Calu3 (cell line): ENCODE measurements at places on chromosomes 5 and 9.

DNA sequence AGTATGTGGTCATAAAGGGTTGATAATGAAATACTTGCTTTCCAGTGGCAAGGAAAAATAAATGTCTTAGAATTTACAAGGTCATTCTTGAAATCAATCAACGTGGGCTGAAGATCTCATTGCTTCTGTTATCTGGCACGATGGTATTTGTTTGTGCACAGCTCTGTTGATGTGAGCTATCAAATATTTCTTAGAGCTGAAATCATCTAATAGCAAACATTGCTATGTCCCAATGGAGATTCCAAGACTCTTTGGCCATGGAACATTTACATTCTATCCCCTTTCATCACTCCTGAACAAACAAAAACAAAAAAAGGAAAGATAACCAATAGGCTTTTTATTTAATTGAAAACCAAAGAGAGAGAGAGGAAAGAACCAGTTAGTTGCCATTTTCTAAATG lies 111.5 kb upstream of the CCDC152 start:
- DNase-seq: no peak

GRCh38 chr5:159135896-159136531 lies 36.3 kb upstream of the EBF1 start:
- DNase-seq: no peak

GRCh38 chr5:139386050-139386438 lies 2.9 kb upstream of the SLC23A1 start:
- DNase-seq: no peak

- DNase-seq: no peak
These were observed 260.0 kb downstream of the AUH start for GRCh38 chr9:91101611-91102168.

GRCh38 chr9:4223312-4223833 lies 76.5 kb downstream of the GLIS3 start:
- no peak for DNase-seq

- DNase-seq: no peak
These were observed 4.0 kb downstream of the TRAF1 start for GRCh38 chr9:120922404-120923195.

DNA sequence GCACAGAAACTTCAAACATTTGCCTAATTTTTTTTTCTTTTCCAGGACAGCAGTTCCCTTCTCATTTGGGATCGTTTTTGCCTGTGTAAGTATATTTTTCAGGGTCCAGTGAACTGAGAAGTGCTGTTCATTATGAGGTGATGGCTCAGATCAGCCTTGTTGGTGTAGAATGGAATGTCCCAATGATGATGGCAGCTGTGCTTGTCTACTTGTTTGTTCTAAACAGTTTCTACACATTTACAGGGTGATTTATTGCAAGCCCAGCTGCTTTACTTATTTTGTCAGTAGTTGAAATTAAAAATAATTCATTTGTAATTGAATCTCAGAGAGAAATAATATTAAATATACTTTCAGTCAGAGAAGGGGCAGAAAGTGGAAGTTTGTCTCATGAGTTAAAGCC lies 337.6 kb upstream of the SEMA6A start:
- no peak for DNase-seq

GRCh38 chr9:107792596-107792995 lies 303.0 kb upstream of the KLF4 start:
- no peak for DNase-seq

- no peak for DNase-seq
These were observed 102.6 kb downstream of the PDZD2 start for GRCh38 chr5:31741496-31741895.

DNA sequence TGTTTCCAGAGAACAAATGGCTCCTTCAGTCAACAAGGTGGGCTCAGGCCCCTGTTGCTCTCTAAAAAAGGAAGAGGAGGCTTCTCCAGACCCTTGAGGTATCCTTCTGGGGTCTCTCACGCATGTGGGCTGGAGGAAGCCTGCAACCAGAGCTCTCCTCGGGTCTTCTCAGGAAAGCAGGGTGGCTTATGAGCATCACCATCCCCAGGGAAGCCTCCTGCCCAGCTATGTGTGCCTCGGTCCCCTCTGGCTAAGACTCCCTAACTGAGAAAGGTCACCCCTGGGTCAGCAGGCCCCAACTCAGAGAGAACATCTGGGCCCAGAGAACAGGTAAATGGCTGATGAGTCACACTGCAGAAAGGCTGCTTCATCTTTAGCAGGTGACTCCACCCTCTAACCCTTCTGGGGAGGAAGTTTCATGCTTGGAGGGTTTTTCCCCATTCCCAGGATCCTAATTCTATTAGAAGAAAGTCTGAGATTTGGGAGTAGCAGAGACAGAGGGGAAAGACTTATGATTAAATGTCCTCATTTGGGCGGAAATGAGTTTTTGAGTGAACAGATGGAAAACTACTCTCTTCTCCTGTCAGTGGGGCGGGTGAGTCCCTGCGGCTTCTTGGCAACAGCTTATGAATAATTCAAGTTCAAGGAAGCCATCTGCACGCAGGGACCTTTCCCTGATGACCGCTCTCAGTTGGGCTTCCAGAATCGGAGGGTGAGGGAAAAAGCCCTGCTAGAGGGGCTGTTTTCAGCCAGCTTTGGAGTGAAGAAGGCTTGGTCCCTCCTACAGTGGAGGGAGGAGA lies 41.9 kb downstream of the TGFBI start:
- DNase-seq: peak; percentile 28

DNA sequence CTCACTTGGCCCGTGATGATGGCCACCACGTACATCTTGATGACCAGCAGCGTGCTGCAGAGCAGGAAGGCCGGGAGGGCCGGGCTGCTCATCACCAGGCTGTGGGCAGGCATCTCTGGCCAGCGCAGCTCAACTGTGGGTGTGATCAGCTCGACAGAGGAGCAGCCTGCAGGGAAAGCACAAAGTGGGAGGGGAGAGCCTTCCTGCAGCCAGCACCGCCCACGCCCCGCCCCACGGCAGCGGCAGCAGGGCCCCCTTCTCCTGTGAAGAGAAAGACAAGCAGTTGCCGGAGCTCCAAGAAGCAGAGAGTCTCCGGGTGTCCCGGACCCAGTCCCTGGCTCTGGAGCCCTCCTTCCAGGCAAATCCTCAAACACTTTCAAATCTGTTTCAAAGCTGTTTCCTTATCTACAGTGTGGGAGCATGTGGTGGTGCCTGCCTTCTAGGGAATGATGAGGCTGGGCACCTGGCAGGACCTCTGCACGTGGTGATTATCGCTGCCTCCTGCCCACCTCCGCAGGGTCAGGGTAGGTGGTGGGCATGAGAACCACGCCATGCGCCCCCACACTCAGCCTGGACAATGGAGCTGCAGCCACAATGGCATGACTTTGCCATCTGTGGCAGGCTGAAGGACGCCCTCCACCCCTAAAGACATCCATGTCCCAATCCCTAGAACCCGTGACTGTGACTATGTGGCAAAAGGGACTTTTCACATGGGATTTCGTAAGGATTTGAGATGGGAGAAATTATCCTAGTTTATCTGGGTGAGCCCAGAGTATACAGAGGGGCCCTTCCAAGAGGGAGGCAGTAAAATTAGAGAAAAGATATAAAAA lies at the start of gene PTGES:
PTGES (minus strand) TSS at position 143 of the 830 bp plus-strand sequence; CDS start at position 113, 30 bp downstream.
- peak; percentile 69 for DNase-seq

GRCh38 chr9:76044266-76044819 lies 153.9 kb downstream of the PCSK5 start:
- DNase-seq: no peak

DNA sequence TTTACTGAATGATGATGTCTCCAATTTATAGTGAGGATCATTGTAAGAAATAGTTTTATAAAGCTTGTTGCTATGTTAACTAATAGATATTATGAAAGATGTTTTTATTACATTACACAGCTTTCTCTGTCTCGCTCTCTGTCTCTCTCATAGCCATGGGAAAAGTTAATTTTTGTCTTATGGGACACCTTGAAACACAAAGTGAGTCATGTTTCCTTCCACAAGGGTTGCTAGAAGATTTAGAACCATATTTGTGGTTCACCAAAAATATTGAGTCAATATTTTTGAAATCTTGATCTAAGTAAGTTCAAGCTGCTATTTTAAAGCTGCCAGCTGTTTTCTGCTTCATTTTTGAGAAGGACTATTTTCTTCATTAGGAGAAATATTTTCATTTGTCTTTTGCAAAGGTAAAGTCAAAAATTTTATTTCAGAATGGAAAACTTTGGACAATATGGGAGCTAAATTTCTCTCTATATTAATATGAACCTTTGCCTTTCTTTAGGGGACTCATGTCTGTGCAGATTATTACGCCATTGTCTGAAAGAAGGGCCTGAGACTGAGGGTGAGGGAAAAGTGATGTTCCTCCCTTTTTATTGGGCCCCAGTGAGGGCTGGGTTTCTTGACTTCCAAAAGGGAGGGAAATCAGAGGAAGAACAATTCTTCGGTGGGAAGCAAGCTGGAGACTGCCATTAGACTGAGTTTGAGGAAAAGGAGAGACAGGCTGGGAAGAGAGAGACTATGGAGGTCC lies 87.9 kb upstream of the SLC24A2 start:
- no peak for DNase-seq

DNA sequence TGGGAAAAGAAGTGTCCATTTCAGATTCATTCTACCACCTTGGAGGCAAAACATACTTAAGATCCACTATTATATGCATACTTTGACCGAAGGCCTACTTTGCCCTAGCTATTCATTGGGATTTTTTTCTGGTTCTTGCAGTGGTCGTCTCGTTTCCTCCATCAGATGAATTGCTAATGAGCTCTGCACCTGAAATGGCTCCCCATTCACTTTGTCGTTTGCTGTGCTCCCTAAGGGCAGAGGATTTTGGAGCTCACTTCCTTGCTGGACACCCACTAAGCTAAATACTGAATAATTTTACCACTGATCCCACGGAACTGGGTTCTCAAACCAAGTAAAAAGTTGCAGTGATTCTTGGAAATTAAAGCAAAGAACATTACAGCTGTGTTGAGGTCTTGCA lies 1.9 kb downstream of the KDM3B start:
- DNase-seq: no peak

- no peak for DNase-seq
These were observed 41.6 kb upstream of the FST start for GRCh38 chr5:53438486-53439472.

DNA sequence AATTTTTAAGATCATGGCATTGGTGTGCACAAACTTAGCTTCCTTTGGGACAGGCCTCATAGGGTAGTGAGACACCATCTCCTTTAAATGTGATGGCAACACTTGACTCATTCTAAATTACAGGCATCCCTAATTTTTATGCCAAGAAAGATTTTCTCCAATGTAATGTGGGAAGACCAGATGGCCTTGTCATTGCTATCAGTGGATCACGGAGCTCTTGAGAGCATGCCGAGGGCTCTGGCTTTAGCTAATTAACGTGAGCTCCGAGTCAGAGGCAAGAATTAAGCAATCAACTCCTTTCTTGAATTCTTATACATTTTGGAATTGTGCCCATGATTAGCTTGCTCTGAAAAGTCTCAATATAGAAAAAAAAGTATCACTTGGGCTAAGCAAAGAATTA lies 215.8 kb downstream of the LRRC70 start:
- no peak for DNase-seq

GRCh38 chr5:60487885-60488442 lies 212.0 kb downstream of the DEPDC1B start:
- DNase-seq: peak; percentile 37

DNA sequence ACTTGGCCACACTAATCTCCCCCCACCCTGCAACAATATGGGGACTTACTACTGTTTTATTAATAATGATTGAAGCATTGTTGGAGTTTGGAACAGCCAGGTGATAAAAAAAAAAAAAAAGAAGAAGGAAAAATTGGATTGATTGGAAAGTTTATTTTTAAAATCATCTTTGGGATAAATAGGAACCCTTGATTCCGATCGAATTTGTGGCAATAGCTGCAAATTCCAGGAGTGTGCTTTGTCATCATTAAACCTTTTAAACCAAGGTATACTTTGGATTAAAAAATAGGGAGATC lies 907 bp upstream of the NR2F1 start:
- no peak for DNase-seq

DNA sequence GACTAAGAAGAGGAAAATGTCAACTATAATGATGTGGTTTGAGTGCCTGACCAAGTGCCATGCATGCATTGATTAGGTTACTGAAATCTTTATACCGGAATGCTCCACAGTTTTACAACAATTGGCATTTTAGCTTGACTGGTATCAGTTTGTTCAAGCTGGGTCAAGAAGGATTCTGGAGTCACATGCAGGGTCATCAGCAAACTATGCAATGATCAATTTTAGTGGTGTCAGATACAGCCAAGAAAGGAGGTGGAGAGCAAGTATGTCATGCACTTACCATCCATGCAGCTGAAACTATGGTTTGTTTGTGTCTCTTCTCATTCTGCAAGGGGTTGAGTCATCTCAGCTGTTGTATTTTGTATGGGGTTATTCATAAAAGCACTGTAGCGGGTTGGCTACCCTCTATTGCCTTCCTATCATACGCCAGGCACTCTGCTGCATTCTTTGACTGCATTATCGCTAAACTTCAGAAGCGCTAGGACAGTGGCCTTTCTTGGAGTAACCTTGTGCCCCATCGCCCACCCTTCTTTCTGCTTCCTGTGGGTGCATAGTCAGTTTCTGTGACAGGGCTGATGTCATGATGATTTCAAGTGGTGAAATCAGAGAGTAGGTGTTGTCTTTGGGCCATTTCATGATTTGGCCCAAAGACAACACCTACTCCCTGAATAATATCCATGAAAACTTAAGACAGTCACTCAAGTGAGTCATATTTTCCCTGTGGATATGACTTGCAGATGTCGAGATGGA lies 145.4 kb downstream of the MTX3 start:
- DNase-seq: no peak

GRCh38 chr9:83304686-83305085 lies 233.5 kb downstream of the FRMD3 start:
- DNase-seq: no peak

DNA sequence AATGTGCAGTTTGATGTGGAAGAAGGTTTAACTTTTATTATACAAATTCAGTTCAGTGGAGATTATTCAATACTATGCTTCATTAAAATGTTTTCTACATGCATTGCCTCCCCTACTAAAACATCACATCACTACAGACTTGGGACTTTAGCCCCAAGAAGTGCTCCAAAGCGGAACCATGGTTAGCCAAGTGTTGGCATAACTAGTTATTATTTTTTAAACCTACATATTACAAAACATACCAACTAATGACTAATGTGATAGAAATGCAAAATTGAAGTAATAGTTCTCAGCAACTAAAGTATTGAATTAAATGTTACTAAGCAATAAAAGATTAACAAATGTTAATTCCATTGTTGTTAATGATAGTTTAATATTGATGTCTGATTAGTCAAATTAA lies 74.5 kb downstream of the XRCC4 start:
- DNase-seq: no peak

- no peak for DNase-seq
These were observed 68.4 kb downstream of the GAPVD1 start for GRCh38 chr9:125329978-125330377.

GRCh38 chr9:98016137-98016680 lies 33.1 kb downstream of the ANP32B start:
- no peak for DNase-seq

DNA sequence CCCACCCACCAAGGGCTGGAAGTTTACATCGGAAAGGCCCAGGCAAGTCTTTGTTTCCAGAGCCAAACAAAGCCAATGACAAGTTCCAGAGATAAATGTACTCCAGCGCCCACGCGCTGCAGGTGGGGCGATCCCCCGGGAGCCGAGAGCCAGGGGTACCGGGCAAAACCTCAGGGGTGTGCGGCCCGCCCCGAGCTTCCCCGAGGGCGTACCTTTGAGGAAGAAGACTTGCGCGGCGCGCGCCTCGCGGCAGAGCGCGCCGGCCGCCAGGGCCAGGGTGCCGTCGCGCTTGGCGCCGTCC lies 671 bp downstream of the DUSP1 start:
- no peak for DNase-seq
